ENCODE measurements at places on chromosomes 4 and X.

- DNase-seq, result no peak
Measured at GRCh38 chr4:34181891-34182290, 2062.4 kb downstream of the ARAP2 start.

DNA sequence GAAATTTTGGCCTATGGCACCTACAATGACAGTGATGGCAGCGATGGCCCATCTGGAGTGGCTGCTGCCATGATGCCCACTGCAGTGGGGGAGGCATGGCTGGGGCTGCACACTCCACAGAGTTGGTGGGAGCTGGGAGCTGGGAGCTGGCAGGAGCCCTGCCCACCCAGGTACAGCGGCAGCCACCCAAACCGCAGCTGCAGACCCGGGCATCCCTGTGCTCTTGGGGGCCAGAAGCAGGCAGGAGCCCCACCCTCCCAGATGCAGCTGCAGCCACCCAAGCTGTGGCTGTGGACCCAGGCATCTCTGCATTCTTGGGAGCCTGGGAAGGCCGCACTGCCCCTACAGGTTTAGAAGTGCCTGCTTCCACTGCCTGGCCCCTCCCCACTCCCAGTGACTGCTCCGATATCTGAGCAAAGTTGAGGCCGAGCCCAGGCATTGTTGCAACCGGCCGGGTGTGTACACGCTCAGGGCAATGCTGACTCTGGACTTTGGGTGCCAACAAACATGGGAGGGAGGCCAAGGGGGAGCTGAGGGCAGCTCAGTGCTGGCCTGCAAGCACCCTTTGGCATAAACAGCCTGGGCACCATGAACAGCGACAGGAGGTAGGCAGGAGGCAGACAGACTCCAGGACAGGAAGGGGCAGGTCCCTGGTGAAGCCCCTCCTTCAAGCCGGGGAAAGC, 82.8 kb downstream of the PPP4R3C start:
- no peak for DNase-seq

DNA sequence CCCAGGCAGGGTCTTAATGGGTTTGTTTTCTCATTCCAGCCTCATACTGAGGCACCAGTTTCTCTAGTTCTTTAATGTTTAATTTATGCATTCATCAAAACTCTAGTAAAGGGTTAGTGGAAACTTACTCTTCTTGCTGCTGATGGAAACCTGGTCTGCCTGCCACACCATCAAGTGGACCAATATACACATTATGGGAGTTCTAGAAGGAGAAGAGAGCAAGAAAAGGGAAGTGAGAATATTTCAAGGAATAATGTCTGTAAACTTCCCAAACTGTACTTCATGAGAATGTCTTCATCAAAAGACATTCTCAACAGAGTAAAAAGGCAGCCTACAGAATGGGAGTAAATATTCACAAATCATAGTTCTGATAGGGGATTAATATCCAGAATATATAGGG, 20.9 kb upstream of the DHX15 start:
- DNase-seq, result no peak

GRCh38 chrX:73262991-73263390, 48.3 kb upstream of the NAP1L2 start:
- DNase-seq, result no peak

GRCh38 chr4:30416547-30416946, 303.6 kb upstream of the PCDH7 start:
- no peak for DNase-seq

DNA sequence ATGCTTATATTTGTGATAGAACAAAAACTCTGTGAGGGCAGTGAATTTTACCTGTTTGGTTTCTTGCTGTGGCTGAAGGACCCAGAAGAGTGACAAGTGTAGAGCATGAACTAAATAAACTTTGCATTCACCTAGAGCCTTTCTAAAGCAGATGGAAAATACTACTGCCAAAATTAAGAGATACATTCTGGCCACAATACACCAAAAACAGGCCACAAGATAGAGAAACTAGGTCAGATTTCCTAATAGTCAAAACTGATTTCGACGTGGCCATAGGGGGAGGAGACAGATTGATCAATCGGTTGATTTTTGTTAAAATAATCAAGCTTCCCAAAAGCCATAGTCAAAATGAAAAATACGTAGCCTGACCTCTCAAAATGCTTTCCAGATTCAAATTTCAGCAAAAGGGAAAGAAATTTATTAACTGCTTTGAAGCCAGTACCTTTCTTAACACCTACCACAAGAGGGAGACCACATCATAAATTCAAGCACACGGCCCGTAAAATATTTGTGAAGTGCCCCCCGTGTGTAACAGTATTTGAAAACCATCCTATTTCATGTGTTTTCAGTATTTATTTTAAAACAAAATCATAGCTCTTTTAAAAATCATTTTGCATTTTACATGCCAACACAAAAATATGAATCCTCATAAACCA, 132.4 kb downstream of the CORIN start:
- DNase-seq, result no peak

DNA sequence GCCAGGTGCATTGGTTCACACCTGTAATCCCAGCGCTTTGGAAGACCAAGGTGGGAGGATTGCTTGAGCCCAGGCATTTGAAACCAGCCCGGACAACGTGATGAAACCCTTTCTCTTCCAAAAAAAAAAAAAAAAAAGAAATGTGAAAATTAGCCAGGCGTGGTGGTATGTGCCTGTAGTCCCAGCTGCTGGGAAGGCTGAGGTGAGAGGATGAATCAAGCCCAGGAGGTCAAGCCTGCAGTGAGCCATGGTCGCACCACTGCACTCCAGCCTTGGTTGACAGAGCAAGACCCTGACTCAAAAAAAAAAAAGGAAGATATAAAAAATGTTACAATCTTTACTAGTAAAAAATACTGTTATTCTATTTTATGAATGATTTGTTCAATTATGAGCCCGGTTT, 5.9 kb downstream of the FAM199X start:
- DNase-seq, result no peak

- no peak for DNase-seq
Measured at GRCh38 chr4:1973218-1973617, 35.6 kb downstream of the NELFA start.

- no peak for DNase-seq
Measured at GRCh38 chr4:26611372-26611771, 27.5 kb downstream of the TBC1D19 start.

DNA sequence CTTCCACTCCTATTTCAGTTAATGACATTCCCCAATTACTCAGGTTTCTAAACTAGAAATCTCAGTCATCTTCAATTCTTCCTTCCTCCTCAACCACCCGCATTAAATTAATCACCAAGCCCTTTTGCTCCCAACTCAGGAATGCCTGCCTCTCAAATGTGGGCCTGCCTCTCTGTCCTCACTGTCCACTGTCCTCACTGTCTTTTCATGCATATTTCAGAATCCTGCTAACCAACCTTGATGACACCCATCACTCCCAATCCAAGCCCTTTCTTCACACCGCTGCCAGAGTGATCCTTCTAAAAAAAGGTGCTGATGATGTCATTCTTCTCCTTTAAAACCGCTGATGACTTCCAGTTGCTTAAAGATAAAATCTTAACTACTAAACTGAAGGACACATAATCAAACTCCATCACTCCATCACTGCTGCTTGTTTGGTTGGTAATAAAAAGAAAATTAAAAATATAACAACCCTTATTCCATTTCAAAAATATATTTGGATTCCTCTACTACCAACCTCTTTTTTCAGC, 5.1 kb upstream of the APBB2 start:
- no peak for DNase-seq

GRCh38 chr4:30825008-30825770, 105.0 kb downstream of the PCDH7 start:
- no peak for DNase-seq

GRCh38 chr4:78288327-78288726, 231.2 kb downstream of the FRAS1 start:
- DNase-seq, result no peak

DNA sequence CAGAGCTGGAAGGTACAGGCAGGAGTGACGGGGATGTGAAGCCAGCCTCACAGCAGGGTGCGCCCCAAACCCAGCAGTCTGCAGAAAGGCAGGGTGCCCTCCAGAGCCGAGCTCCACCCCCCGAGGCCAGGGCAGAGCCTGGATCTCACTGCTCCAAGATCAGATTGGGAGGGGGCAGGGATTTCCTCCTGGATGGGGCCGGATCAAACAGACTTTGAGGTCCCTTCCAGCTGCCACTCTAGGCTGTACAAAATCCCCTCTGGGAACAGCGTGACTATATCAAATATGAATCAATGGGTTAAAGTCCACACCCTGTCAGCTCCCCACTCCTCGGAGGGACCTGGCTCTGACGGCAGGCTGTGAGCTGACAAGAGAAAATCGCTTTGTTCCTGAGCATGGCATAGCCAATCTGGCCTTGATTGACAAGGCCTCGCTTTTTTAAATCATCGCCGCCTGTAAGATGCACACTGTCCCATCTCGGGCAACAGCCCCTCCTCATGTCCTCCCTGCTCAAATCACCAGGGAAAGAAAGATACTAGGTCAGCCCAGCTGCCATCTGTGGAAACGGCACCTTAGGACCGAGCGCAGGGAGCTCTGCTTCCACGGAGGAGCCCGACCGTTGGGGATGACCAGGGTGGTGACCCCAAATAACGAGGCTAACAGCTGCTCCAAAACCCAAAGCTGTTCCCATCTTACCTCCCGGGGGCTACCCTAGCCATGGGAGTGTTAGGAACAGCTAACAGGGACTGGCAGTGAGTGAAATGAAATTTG, 39.9 kb downstream of the PSAPL1 start:
- DNase-seq, result no peak

DNA sequence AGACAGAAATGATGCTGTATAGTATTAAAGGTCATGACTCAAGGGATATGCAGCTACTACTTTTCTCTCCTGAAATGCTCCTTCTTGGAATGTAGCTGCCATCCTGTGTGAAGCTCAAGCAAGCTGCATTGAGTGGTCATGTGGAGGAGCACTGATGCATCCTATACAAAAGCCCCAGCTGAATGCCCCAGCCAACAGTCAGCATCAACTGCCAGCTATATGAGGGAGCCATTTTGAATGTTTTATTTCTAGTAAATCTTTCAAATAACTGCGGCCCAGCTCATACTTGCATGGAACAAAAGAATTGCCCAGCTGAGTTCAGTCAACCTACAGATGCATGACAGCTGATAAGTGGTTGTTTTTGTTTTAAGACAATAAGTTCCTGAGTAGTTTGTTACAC, 165.0 kb upstream of the GEMIN8 start:
- DNase-seq, result no peak

DNA sequence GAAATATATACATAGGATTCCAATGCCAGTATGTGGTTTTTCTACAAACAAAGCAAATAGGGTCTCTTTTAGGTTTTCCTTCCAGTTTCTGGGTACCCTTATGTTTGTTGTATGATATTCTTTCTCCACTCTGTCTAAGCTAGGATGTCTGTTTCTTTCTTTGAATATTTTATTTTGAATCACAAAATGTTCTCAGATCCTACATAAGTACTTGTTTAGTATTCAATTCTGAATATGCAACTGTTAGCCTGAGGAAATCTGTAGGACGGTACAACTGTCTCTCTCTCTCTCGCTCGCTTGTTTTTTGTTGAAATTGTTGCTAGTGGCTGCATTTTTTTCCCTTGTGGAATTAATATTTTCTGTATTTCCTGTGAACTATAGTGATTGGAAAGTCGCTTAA, 163.2 kb downstream of the CCSER1 start:
- DNase-seq, result no peak

GRCh38 chrX:13080128-13080795, 35.8 kb upstream of the FAM9C start:
- no peak for DNase-seq

GRCh38 chrX:42466332-42467046, 311.5 kb downstream of the PPP1R2C start:
- DNase-seq, result no peak

DNA sequence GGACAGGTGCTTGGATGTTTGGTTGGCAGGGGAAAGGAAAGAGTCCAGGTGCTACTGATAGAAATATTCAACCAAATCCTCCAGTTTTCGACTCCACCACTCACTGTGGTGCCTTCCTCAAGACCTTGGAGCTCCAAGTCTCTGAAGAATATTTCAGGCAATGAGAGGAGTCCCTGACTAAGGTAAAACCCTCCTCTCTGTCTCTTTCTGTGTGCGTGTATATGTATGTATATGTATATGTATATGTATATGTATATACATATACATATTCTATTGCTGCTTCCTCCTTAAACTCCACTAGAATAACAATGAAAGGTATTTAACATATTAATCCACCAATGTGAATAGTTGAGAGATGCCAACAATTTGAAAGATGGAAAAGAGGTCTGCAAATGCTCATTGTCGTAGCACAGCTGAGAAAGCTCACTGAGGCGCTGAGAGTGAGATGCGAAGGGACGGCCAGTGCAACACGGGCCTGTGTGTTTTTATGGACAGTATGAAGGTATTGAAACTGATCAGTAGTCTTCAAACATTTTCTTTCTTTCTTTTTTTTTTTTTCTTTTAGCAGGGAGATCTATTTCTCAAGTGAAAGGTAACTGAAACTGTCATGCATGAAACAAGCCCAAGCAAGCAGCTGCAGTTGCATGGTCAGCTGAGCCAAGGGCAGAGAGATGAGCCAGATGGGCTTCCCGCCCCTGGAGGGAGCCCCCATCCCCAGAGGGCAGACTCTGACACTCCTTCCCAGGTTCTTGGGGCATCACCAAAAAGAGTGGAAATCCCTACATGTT, 41.1 kb upstream of the HS3ST1 start:
- no peak for DNase-seq

GRCh38 chrX:153521034-153521433, 3.6 kb downstream of the ATP2B3 start:
- peak; percentile 86 for DNase-seq

- DNase-seq, result no peak
Measured at GRCh38 chrX:14718403-14718802, 154.5 kb downstream of the FANCB start.

GRCh38 chr4:41363384-41363981, 106.8 kb downstream of the UCHL1 start:
- no peak for DNase-seq

- no peak for DNase-seq
Measured at GRCh38 chr4:75698162-75698962, 25.2 kb upstream of the G3BP2 start.

- no peak for DNase-seq
Measured at GRCh38 chrX:7263961-7264360, 116.0 kb upstream of the PUDP start.

DNA sequence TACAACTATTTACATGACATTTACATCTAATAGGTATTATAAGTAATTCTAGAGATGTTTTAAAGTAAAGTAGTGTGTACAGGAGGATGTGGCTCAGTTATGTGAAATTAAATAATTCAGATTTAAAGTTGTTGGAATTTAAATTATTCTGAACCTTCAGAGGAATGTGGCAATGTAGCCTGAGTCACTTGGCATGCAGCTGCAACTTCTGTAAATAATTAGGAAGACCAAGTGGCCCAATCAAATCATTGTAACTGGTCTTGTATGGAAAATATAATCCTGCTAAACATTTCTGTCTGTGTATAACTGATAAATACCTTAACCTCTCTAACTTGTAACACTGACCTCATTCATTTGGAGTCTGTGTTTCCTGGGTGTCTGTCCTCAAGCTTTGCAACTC, 828.9 kb downstream of the GLUD2 start:
- no peak for DNase-seq

GRCh38 chr4:187827631-187828030, 167.9 kb upstream of the ZFP42 start:
- no peak for DNase-seq

DNA sequence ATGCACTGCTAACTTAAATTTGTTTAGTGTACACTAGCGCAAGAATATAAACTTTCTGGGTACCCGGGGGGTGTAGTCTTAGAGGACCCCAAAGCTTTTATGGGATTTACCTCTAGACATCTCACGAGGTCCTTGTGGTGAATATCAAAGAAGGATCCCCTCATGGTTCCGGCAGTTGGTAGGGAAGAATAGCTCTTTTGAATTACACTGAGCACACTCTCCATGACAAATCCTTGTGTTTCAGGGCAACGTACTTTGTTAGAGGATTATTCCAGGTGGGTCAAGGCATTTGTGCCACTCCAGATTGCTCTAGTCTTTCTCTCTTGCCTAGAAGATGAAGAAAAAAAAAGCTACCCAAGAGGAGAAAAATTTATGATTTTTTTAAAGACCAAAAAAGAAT, 387.6 kb downstream of the PDHA2 start:
- no peak for DNase-seq
